AG08395 (cell line): ENCODE measurements at places on chromosomes 1 and 21.

DNA sequence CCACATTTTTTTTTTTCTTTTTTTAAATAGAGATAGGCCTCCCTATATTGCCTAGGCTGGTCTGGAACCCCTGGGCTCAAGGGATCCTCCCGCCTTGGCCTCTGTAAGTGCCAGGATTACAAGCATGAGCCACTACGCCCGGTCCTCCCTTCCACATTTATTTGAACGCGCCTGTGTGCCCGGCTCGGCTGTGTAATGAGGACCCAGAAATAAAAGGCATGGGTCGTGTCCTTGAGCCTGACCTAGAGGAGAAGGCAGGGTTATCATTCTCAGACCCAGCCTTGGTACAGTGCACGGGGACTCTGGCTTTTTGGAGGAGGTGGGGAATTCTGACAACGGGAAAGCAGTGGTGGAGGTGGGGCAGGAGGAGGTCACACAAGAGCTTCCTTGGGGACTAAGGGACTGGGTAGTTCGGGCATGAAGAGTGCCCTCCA is 841 bp downstream of the CENPF start:
- DNase-seq, result peak; percentile 8

DNA sequence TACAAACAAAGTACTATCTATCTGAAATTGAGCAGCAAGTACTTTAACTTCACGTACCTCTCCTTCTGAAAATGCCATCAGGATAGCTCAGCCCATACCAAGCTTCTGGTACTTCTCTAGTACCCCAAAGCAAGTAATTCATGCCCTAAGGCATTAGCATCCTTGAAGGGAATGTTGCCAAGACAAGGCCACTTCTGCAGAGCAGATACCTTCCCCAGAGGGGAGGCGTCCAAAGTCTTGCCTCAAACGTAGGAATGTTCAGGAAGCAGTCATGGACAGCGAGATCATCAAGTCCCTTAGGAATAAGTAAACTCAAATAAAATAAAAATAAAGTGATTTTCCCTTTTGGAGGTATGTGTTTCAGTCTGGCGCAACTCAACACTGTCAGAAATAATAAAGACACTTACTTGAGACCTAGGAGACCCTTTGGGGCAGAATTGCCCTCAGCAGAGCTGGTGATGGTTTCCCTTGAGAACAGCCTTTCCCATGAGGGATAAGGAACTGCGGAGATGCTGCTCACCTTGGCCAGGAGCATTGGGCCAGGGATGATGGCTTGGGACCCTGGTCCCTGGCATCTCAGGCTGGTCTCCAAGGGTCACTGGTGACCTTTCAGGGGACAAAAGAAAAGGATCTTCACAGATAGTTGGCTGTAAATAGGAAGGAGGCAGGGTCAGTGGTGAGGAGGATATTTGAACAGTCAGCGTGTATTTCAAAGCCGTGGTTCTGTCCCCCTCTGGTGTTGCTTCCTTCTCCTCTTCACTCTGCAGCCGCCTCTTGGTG is 522.9 kb downstream of the KIF26B start:
- DNase-seq, result no peak

DNA sequence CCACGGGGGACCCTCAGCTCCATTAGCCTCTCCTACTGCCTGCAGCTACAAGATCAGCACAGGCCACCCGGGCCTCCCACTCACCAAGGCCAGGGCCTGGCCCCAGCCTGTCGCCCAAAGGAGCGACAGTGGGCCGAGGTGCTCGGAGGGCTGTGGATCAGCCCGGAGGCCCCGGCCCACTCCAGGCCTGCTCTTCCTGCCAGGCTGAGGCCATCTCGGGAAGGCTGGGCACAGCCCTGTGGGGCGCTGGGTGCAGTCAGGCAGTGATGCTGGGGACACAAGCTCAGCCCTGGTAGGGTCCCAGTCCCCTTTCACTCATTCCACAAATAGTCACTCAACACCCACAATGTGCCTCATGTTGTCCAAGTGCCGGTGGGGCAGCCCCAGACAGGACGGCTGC is 58.8 kb downstream of the CASZ1 start:
- DNase-seq, result no peak

DNA sequence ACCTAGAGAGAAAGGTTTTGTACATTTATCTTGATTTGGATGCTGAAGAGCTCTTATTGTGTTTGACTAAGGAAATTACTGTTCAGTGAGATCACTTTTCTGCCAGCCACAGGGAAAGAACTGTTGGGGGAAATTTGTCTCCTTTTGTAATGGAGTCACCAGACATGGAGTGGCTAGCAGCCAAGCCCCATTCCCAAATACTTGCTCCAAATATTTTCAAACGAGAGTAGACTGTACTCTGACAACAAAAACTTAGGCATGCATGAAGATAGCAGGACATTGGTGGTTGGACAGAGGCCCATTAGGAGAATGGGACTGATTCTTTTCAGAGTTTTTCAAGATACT is 21.1 kb downstream of the IPO9 start:
- DNase-seq, result peak; percentile 83

DNA sequence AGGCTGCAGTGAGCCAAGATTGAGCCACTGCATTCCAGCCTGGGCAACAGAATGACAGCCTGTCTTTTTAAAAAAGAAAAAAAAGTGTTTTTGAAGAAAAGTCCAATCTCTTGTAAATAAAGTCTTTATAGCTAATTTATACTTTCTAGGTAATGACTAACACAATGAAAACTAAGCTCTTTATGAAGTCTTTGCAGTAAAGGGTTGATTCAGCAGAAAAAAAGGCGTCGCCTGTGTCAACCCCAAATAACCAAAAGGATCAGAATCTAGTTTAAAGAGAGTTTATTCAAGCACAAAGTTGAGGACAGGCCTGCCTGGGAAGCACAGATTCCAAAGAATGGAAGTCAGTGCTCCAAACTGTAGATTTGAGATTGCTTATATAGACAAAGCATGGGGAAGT is 14.3 kb upstream of the PGBD2 start:
- DNase-seq, result no peak
